ENCODE measurements at places on chromosomes 5 and 9.

- DNase-seq: no peak
Observed at GRCh38 chr5:87541676-87542075, 128.9 kb upstream of the CCNH start.

GRCh38 chr9:125233678-125234077 is 7.5 kb downstream of the HSPA5 start:
- DNase-seq: peak; percentile 47

DNA sequence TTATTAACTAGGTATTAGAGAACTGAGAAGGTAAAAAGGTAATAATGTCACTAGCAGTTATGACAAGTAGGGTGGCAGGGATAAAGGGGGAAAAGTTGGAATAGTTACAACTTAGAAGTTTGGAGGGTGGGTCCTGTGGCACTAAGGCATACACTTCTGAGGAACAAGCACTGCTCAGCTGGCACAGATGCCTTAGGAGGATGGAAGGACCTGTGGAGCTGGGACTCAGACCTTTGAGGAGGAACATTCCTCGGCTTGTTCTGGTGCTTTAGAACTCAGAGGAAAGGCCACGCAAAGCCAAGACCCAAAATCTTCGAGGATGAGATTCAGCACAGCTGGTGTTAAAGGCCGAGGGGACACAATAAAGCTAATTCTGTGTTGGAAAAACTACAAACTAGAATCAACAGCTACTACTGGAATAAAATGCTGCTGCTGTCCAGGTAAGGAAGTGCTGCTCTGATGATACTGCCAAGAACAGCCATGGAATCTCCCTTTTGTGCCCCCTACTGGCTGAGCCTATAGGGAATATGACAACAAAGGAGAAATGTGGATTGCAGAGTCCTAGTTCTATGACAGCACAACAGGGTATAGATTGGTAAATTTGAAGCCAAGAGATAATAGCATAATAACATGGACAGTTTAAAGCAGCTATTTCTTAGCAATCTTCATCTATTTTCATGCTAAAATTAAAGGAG is 126.7 kb downstream of the SLC25A46 start:
- no peak for DNase-seq

- no peak for DNase-seq
Observed at GRCh38 chr5:83524991-83525390, 53.4 kb downstream of the VCAN start.

DNA sequence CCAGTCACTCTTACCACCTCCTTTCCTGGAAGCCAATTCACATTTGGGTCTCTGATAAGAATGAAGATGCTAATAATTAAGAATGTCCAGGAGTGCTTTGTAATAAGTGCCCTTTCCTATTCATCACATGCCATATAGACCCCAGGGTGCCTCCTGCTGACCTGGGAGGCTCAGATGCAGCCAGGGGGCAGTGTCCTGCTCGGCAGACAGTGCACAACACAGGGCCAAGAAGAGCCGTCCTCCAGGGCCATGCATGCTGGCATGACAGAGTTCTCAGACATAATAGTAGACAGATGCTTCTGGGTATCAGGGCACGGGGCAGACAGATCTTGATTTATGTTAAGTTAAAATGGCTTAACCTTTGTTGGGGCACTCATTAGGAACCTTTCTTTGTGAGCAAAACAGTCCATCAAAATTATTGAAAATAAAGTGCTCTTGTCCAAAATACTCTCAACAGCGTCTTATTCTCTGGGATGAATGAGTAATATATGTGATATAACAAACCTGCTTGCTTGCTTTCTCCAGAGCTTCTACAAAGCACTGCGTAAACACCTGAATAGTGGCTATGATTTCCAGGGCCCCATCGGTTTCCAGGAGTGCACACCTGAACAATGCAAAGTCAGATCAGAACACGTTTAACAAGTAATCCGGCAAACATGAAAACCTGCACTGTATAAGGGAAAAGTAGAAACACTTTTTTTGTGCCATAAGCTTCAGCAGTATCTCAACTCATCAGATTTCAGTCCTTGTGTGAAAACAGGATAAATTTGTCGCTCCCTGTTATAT is 192.7 kb downstream of the FANCC start:
- no peak for DNase-seq

GRCh38 chr5:74935752-74936091 is 69.5 kb upstream of the FAM169A start:
- DNase-seq: no peak

GRCh38 chr9:3205421-3206095 is 320.2 kb downstream of the RFX3 start:
- DNase-seq: no peak

- DNase-seq: no peak
Observed at GRCh38 chr5:95962785-95963184, 1.1 kb upstream of the ELL2 start.

- no peak for DNase-seq
Observed at GRCh38 chr5:143495821-143496275, 92.4 kb upstream of the NR3C1 start.

- DNase-seq: no peak
Observed at GRCh38 chr5:164799391-164799790, 1294.0 kb downstream of the MAT2B start.

DNA sequence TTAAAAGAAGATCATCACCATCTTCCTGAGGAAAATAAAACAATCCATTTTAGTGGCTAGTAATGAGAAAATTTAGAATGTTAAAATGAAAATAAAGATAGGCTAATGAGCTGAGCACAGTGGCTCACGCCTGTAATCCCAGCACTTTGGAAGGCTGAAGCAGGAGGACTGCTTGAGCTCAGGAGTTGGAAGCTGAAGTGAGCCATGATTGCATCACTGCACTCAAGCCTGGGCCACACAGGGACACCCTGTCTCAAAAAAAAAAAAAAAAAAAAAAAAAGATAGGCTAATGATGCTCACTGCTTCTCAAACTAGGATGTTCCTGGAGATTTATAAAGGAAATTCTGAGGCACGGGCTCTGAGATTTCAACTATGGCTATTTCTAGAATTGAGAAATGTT is 50.3 kb downstream of the CPLANE1 start:
- no peak for DNase-seq

DNA sequence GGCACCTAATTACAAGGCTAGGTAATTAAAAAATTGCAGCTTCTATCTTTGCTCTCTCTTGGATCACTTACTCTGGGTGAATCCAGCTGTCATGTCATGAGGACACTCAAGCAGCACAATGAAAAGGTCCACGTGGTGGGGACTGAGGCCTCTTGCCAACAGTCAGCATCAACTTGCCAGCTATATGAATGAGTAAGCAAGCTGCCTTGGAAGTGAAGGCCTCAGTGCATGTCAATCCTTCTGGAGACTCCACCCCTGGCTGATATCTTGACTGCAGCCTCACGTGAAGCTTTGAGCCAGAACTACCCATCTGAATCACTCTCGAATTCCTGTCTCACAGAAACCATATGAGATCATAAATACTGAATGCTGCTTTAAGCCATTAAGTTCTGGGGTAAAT is 140.5 kb downstream of the SNX18 start:
- peak; percentile 87 for DNase-seq

- no peak for DNase-seq
Observed at GRCh38 chr5:130335117-130335516, 430.9 kb downstream of the CHSY3 start.

GRCh38 chr9:107983181-107983603 is 493.6 kb upstream of the KLF4 start:
- DNase-seq: no peak

GRCh38 chr5:33153831-33154230 is 286.9 kb upstream of the TARS1 start:
- no peak for DNase-seq

GRCh38 chr9:126790561-126790960 is 14.3 kb upstream of the ZBTB43 start:
- no peak for DNase-seq

DNA sequence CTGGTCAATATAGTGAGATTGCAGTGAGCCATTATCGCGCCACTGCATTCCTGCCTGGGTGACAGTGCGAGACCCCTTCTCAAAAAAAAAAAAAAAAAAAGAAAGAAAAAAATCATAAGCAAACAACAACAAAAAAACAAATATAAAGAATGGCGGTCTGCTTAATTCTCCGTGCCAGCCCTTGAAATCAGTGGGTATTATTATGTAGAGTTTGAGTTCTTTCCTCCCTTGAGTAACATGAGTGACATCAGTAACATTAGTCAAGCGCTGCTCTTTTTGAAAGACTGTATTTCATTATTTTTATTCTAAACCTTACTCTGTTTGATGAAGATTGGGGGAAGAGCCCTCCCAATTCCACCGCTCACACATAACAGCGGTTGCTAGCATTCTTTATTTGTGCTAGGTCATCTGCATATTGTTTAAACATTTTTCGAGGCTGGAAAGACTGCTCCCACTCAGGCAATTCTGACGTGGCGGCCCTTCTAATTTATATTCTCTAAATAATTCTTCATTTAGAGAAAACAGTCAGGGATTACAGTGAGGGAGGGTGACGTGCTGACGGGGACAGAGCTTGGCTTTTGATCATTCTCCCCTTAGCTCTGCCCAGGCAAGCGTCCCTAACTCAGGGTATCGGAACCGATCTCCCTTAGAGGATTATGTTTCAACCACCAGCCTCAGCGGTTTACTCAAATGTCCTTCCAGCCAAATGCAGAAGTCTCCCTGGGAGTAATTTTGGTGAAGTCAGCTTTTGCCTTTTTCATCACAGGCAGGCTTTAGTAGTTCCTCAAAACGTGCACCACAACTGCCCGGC is 860 bp upstream of the MARCHF6 start:
- no peak for DNase-seq

DNA sequence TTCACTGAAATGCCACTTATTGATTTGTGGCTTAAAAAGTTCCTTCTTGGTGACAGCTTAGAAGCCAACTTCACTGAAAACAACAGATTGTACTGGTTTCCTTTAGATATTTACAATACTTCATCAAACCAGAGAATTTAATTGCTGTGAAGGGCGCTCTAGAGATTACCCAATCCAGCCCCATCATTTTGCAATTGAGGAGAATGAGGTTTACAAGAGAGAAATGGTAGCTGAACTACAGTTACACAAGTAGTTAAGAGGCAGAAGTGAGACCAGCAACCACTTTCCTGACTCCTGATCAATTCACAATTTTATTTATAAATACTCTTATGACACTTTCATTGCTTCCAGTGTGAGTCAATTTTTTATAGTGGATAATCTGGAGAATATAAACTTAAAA is 103.5 kb upstream of the APC start:
- DNase-seq: no peak

GRCh38 chr5:2866662-2867372 is 115.3 kb upstream of the IRX2 start:
- no peak for DNase-seq

GRCh38 chr9:127197861-127198430 is 66.6 kb upstream of the GARNL3 start:
- no peak for DNase-seq

DNA sequence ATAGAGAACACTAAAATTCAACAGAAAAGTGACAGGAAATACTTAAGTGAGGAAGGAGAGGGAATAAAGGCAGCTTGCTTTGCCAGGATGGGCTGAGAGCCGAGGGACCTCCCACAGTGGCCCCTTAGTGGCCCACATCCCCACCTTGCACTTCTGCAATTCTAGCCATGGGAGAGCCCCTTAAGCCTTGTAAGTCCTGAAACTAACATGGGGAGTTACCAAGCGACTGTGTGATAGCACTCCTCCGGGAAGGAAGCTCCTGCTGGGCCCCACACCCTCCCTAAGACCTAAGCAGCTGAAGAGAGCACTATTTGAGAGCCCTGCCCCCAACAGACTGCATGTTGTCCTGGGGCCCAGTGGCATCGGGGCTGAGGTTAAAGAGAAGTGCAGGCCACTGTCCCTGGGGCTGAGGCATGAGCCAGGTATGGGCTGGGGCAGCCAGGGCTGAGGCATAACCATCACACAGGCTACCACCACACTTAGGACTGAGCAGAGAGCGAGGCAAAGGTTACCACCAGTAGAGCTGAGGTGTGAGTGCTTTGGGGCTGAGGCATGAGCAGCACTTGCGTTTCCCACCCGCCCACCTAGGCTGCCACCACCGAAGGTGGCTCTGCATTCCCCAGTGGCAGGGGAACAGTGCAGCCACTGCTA is 301.8 kb upstream of the TRPC7 start:
- DNase-seq: no peak

DNA sequence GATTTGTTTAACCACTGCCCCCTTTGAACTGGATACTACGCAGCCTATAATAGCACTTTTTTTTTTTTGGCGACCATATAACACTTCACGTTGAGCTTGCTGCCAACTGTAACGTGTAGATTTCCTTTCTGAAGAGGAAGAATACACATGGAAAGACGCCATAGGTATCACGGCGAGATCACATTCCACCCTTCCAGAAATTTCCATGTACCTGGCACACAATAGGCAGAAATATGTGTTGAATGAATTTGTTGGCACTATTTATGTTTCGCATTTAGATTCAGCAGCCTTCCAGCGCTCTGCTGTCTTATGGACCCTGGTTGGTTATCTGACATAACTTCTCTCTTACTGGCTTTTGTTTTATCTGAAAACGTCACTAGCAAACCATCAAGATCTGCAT is 250.3 kb downstream of the SLIT3 start:
- DNase-seq: no peak

DNA sequence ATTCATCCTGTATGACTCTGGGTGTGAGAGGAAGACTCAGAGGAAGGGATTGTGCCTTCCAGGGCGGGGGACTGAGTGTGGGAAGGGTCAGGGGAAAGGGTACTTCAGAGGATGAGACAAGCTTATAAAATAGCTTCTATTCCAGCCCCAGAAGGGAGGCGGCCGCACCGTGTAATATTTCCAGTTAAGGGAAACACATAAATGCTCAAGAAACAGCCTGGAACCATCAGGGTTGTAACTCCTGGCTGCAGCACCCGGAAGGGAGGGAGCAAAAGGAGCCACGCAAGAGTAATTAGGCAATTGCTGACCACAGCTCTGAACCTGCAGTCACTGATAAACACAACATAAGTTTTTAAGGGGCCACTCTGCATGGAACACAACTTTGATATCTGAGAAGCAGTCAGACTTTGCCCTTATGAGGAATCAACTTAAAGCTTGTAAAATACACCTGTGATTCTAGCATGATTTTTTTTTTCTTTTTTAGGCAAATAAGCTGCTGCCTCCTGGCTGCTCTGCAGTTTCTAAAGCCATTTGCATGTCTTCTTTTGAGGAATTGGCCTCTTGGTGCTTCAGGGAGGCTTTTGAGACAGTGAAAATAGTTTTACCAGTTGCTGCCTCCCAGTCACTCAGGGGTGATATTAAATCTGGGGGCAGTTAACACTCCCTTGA is 382.7 kb downstream of the ENC1 start:
- no peak for DNase-seq

DNA sequence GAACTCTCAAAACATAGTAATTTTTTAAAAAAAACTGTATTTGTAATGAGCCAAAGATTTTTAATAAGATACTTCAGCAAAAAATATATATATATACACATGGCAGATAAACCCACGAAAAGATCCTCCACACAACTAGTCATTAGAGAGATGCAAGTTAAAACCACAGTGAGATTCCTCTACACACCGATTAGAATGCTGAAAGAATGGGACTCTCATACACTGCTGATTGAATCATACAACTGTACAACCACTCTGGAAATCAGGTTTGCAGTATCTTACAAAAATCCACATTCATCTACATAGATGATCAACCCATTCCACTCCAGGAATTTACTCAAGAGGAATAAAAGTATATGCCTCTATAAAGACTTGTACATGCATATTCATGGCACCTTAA is 43.7 kb downstream of the RASEF start:
- no peak for DNase-seq

GRCh38 chr5:7705261-7705660 is 145.7 kb downstream of the CFAP90 start:
- DNase-seq: no peak
